Diencephalon (tissue), 1 donor: ENCODE measurements at places on chromosomes 6 and 20. TPM values are rescaled to one million over a fixed set of nuclear protein-coding genes. Genes with fewer than 3 reads are reported as not detected.

Gene TMC2
- total RNA-seq, result 3.5 TPM

Gene GPLD1
- total RNA-seq, result 21.2 TPM

Gene QRSL1
- total RNA-seq, result 16.6 TPM

Gene TNXB
- 6.0 TPM for total RNA-seq

Gene HSP90AB1
- 534 TPM for total RNA-seq

Gene HLA-DQB1
- total RNA-seq, result 4.4 TPM

Gene MCUR1
- total RNA-seq, result 30.2 TPM

Gene ADGB
- total RNA-seq, result 2.5 TPM

Gene GTSF1L
- total RNA-seq, result not detected

Gene OSER1
- total RNA-seq, result 36.0 TPM

Gene C6orf58
- 1.2 TPM for total RNA-seq

Gene POM121L2
- total RNA-seq, result not detected

Gene SLC22A1
- 0.46 TPM for total RNA-seq

Gene DSP
- total RNA-seq, result 6.2 TPM
